ENCODE measurements at places on chromosomes 5 and 9. TPM values are rescaled to one million over a fixed set of nuclear protein-coding genes. Genes with fewer than 3 reads are reported as not detected.

The TCERG1 gene
- total RNA-seq: 49.4 TPM

The LIX1 gene
- total RNA-seq: not detected

The PCAT7 gene
- 0.34 TPM for total RNA-seq

The GMCL2 gene
- not detected for total RNA-seq

The MCTP1 gene
- total RNA-seq: 8.0 TPM

The ENTREP1 gene
- total RNA-seq: 12.7 TPM

The HTR1A gene
- not detected for total RNA-seq

The IRX4 gene
- 52.2 TPM for total RNA-seq

Data from lower leg skin (tissue), 4 donors.